ENCODE measurements at places on chromosomes 5 and 9.

DNA sequence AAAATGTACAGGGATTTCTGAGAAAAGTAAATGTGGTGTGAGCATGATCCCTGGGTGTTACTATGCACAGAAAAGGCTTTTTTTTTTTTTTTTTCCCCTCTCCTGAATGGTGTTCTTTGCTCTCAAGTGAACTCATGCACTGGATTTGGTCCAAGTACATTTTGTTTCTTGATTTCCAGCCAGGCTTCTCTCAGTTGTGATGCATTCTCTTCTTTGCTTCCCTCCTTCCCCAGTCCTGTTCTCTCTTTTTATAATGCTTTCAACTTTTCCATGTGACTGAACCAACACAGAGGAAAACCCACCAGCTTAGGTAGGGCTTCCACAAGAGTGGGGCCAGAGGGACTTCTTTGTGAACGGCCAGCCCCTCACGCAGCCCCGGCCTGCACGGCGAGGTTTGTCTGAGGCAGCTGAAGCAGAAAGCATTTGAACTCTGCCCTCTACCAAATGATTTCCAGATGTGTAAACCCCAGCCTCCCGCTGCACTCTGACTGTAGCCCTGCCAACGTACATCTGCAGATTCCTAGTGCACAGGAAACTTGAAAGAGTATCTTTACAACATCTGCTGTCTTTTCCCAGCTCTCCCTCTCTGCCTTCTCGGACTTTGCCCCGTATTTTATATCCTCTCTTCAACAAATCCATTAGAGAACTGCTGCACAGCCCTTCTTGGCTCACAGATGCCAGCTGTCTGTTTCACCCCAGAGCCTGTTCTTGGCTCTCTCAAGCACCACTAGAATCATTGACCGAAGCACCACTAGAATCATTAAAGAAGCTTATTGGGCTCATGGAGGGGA is 71.8 kb upstream of the CD180 start:
- no peak for DNase-seq

- DNase-seq, result no peak
These were observed 127.7 kb upstream of the PIK3R1 start for GRCh38 chr5:68087866-68088265.

GRCh38 chr5:125012727-125013451 is 266.4 kb upstream of the ZNF608 start:
- no peak for DNase-seq

DNA sequence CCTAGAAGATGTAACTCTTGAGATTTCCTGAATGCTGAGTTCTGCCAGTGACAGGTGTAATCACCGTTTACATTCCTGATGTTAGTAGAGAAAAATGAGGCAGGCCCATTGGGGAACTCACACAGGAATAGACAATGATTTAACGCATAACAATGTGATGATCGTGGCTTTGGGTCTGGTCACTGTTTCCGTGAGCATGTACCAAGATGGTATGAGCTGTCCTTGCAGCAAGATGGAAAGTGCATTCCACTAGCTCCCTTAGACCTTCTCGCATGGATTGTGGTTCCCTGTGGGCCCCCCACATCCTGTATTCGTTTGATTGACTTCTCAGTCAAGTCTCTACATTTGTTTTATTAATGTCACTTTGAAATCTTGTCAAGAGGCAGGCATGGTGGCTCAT is 124.0 kb upstream of the DAP start:
- DNase-seq, result no peak

GRCh38 chr9:109919736-109920408 is 139.9 kb downstream of the PALM2AKAP2 start:
- no peak for DNase-seq

DNA sequence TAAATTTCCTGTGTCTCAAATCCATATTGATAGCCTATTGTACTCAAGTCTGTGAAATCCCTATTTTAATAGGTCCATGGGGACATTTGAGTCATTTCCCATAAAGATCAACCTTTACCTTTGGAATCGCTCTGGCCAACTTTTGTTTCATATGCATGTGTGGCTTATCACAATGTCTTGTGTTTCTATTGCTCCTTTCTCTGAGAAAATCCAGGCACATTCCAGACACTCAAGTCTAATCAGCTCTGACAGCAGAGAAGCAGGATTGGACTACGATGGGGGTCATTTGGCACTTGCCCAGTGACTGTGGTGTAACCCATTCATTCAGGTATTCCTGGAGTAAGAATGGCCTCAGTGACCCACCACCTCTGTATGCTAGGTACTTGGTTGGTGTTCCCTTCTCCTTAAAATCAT is 48.4 kb downstream of the ACTBL2 start:
- DNase-seq, result no peak

DNA sequence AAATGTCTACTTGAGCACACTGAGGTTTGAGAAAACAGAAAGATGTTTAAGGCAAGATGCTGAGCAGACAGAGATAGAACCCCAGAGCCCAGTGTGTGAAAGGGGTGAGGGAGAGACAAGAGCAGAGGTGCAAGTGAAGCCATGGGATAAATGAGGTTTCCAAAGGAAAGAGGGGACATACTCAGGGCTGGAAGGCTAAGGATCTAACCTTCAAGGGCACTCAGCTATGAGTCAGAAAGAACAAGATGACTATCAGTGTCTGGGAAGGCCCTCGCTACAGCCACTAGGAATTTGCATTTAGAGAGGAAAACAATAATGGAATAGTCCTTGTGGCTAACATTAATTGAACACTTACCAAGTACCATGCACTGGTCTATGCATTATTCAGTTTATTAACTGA is 113.7 kb downstream of the HTR4 start:
- DNase-seq, result no peak

GRCh38 chr9:134922932-134923240 is 5.2 kb upstream of the FCN1 start:
- no peak for DNase-seq

- DNase-seq, result no peak
These were observed 271.9 kb downstream of the SLIT3 start for GRCh38 chr5:169029037-169029436.

- no peak for DNase-seq
These were observed 402.3 kb upstream of the ADAMTSL1 start for GRCh38 chr9:18071651-18072060.

DNA sequence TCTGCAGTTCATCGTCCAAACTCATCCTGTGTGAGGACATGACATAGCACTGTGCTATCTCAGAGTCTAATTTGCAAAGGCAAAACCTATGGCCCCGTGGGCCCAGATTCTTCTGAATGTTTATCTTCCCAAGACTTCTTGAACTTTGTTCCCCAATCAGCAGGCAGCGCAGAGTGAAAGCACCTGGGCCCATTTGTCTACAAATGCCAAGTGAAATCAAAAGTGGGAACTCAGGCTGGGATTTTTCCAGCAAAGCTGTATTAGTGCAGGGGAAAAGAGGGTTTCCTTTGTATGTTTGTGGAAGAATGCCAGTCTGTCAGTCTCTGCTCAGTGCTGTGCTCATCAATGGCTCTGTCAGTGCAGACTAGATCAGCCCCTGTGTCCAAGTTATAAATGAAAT is 55.8 kb downstream of the FOXD1 start:
- no peak for DNase-seq

DNA sequence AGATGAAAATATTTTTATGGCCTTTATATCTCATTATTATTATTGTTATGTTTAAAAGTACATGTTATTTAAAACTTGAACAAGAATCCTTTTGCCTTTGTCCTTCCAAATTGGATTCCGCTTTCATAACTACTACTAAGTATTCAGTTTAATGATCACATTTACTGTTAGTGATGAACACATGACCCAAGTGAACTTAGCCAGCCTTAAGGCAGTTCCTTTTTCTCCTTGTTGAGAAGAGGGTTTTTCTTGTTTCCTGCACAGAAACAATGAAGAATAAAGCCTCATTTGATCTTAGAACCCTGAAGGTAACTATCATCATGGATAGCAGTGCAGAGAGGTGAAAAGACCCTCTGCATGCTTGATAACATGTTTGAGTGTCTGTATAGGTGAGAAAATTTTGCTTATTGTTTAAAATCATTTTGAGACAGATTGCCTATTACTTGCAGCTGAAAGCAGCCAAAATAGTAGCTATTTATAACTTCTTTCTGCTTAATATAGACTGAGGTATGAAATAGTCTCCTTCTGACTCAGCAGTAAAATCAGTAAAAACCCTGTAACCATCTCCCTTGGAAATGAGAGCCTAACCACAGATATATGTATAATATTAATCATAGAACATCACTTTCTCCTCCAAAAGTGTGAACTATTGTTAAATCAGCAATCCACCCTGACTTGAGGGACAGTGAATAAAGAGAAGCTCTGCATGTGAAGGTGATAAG is 266.2 kb downstream of the SPATA31D1 start:
- no peak for DNase-seq

DNA sequence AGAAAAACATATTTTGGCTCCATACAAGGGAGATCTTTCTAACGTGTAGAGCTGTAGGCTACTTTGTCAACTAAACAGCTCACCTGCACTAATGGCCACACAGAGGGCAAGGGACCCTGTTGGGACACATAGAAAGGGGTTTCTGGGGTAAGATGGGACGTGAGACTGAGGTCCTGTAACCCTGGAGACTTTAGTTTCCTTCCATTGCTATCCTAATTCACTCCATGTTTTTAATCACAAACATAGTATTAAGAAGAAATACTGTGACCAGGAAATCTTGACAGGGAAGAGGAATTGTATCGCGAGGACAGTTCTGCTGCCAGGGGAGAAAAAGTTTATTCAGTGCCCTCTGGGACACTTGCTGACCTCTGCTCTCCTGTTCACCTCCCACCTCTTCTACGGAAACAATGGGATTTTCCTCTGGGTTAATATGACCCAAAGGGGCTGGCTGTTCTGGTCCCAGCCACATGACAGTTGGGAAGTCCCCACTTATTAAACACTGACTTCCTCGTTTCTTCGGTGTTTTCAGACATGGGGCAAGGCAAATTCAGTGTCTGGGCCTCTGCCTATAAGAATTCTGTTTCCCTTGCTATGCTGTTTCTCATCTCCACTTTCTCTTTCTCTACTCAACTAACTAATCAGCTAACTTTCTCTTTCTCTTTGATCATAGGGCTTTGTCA is 106.9 kb upstream of the SEMA6A start:
- DNase-seq, result no peak

DNA sequence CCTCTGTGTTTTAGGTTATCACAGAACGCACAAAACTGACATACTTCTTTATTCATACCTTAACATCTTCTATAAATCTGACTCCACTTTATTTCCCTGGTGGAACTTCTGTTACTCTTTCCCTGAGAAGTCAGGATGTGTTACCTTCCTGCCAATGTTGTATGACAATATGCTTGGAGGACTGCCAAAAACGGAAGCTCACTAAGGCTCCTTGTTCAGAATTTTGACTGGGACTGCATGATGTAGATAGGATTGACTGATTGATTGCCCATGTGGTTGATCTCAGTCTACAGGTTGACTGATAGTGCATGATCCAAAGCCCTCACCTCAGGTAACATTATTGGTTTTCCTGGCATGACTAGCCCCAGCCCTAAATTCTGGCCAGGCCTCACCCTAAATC is 319.4 kb downstream of the TLR4 start:
- DNase-seq, result no peak

GRCh38 chr5:103894882-103895281 is 332.3 kb upstream of the NUDT12 start:
- no peak for DNase-seq

DNA sequence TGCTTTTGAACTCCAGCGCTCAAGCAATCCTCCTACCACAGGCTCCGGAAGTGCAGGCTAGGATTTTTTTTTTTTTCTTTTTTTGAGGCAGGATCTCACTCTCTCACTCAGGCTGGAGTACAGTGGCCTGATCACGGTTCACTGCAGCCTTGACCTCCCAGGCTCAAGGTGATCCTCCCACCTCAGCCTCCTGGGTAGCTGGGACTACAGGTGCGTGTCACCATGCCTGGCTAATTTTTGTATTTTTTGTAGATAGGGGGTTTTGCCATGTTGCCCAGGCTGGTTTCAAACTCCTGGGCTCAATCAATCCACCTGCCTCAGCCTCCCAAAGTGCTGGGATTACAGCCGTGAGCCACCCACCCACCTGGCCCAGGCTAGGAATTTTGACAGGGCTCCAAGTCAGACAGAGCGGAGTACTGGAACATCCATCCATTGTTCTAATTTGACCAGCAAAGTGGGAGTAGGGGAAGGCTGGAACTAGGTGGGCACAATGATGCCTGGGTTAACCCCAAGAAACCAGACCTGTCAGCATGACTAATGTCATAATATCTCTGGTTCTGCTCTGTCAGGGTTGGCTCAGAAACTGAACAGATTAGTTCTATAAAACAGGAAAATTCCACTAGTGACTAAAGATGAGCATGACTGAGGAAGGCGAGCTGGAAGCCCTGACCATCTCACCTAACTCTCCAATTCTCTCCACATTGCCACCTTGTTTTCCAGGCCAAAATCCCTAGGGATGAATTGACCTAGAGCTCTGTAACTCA is 9.2 kb downstream of the ZBTB5 start:
- DNase-seq, result no peak

GRCh38 chr9:116697362-116697761 is 10.3 kb downstream of the TRIM32 start:
- no peak for DNase-seq

- DNase-seq, result no peak
These were observed 157.0 kb upstream of the RAI14 start for GRCh38 chr5:34499001-34499734.

DNA sequence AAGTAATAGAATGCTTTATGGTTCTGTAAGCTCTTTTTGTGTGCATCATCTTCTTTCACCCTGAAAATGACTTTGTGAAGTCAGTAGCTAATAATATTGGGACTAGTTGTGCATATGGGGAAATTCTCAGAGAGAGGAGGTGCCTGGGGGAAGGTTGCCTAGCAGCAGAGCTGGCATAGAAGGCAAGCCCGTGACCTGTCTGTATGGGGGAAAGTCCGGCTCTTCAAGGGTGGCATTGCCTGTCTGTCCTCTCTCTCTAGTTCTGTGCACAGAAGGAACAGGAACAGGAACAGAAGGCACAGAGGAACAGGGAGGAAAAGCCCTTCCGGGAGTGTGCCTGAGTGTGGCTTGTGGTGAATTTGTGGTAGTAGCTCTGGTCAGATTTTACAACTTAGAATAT is 33.1 kb downstream of the SH3GL2 start:
- DNase-seq, result no peak

DNA sequence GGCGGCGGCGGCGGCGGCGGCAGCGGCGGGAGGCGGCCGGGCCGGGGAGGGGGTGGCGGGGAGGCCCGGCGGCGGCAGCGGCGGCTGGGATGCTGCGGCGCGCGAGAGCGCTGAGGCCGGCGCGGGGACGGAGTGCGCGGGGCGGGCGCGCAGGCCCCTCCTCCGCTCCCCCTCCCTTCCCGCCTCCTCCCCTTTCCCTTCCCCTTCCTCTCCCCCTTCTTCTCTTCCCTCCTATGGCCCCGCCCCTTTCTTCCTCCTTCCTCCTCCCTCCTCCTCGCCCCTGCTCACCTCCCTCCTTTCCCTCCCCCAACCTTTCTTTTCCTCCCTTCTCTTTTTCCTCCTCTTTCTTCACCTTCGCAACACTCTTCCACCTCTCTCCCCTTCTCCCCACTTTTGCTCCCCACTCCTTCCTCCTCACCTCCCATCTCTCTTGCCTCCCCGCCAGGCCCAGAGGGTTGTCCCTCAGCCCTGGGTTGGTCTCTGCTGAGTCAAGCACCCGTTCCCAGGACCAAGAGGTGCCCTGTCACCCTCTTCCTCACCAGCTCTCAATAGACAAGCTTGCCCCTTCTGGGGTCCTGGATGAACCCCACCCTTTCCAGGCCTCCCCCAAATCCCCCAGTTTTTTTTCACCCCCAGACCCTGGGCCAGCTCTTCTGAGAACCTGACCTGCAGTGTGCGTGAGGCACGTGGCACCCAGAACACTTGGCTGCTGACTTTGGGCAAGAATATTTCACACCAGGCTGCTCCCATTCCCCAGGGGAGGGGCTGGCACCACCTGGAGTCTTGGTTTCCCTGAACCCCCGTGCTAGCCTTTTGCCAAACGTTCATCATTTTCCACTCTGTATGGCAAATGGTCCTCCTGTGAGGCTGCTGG is at the start of gene SEMA4D:
Gene SEMA4D (minus strand): TSS at position 136 of the 874 bp plus-strand sequence. CDS start 92,657 bp downstream, outside the sequence.
- DNase-seq, result peak; percentile 60

- DNase-seq, result no peak
These were observed 292.9 kb downstream of the NSG2 start for GRCh38 chr5:174338185-174339010.
